ENCODE measurements at places on chromosomes 5 and 9.
A peak's percentile ranks its signal among the peaks of the same experiment; 100 is the strongest.

DNA sequence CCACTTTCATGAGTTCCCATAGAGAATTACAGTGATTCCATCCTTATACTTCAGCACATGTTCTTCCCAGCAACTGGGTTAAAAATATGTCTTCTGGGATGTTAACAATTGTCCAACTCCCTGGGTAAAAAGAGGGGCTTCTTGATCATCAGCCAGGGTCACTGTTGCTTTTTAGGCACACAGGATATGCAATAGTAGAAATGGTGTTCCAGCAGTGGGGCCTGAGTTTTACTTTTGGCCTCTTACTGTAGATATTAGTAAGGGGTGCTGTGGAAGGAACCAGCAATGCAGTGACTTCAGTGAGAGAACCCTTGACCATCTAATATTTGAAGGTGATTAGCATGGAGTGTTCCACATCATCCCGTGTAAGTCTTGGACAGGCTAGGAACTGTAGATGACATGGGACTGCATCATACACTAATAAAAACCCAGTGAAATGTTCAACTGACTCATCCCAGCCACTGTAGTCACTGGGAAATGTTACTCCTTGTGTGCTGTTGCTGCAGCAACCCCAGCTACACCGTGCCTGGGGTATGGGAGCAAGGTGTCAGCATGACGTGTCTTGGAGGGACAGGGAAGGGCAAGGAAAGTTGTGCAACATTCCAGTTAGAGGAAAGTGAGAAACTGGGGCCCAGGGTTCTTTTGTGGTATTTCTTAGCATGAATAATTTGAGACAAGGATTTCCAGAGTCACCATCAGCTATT is 610.9 kb downstream of the RAB3C start:
- no peak for DNase-seq

- DNase-seq = no peak
Measured at GRCh38 chr5:81756016-81756415, 5.1 kb upstream of the SSBP2 start.

DNA sequence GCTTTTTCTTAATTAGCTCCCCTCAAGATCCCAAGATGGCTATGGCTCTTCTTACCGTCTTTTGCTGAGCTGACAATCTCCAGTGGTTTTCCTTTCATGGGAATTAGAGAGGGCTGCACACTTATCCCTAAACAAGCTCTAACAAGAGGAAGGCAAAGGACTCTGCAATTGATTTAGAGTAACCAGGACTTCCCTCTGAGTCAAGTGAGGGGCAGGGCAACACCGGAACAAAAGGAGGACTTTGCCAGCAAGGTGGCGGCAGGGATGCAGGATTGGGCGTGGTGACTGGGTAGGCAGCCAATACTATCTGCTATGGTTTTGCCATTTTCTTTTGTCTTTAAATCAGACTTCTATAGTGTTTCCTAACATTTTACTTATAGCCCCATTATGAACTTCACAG is 9.8 kb downstream of the SLC44A1 start:
- DNase-seq = no peak

DNA sequence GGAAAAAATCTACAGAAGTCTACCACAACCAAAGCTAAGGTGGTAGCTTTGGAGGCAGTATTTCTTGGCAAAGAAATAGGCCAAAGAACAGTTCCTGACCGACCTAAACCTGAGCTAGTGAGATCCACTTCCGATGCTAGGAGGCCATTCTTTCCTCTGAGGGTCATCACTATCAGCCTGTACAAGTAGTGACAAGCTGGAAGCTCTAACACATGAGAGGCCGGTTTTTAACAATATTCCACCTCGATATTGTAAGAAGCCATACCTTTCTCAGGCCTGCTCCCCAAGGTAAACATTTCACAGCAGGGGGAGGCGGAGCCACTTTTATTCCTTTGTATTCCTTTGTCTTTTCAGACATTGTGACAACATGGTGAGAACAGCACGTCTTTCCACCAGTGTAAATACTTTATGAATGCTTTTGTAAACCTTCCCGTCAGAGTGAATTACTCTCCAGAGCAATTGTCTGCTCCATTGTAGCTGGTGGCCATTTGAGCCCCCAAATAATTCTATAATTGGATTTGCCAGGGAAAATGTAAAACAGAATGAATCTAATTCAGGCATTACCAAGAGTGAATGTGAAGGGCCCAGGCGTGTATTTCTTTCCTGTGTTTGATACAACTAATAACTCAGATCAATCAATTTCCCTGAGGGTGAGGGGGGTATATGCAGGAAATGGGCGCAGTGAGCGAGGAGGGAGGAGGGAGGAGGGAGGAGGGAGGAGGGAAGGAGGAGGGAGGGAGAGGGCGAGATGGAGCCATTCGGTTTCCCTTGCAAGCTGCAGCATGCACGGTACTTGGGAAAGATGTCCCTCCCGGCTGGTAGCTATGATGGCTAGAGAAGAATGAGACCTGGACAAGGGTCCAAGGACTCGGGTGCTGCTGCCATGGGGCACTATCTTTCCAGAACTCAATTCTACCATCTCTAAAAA is 166.6 kb downstream of the CDK5RAP2 start:
- no peak for DNase-seq

GRCh38 chr5:10364186-10364689 is 10.7 kb downstream of the MARCHF6 start:
- DNase-seq = no peak

GRCh38 chr9:77881111-77881510 is 150.5 kb downstream of the GNAQ start:
- DNase-seq = no peak

- no peak for DNase-seq
Measured at GRCh38 chr9:88072831-88073375, 65.4 kb downstream of the SPATA31C2 start.

DNA sequence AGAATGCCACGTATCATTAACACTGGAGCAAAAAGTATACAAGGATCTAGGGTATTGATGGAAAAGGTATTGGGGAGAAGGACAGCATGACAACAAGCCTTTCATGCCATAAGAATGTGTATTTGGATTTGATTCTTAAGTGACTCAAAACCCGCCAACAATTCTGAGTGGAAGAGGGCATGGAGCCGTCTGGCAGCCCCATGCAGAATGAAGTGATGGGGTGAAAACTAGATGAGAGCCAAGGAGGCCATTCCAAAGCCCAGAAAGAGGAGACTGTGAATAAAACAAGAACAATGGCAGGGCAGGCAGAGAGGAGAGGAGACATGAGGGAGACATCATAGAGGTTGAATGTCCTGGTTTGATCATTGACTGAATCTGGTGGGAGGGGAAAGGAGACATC is 272.3 kb upstream of the WWC1 start:
- DNase-seq = no peak

- no peak for DNase-seq
Measured at GRCh38 chr9:130919559-130920145, 19.4 kb downstream of the FIBCD1 start.

DNA sequence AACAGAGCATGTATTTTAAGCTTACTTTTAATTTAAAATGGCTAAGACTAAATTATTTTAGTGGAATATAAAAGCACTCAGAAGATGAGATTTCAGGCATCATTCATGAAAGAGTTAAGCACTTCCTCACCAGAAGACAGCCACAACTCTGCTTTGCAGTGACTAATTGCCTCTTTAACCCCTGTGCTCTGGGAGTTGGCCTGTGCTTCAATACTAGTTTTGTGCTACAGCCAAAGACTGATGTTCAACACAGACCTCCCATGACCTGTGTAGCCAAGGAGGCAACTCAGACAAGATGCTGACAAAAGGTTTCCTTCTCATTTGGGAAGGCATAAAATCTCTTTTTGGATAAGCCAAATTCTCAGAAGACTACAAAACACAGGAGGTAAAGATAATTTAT is 353.5 kb downstream of the FBXL17 start:
- DNase-seq = no peak

- DNase-seq = no peak
Measured at GRCh38 chr5:7869474-7870136, 657 bp downstream of the MTRR start.

GRCh38 chr5:107153283-107153682 is 517.5 kb downstream of the EFNA5 start:
- DNase-seq = no peak

DNA sequence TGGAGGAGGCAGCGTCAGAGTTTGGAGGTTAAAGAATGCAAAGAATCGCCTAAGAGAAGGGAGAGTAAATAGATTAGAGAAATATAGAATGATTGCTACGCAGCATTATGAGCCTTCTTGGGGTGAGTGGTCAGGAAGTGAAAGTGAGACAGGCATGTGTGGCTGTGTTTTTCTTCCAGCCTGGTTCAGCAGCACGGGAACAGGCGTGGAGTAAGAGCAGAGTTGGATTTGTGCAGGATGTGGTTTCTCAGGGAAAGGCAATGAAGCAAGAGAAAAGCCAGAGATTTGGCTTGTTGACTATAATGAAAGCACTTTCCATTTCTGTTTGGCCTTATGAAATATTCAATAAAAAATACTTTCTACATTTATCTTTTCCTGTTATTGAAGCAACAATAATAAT is 34.3 kb upstream of the FRMD3 start:
- no peak for DNase-seq

- DNase-seq = no peak
Measured at GRCh38 chr5:76114179-76114851, 31.1 kb downstream of the SV2C start.

GRCh38 chr5:43422143-43422542 is 10.0 kb upstream of the CCL28 start:
- no peak for DNase-seq

- no peak for DNase-seq
Measured at GRCh38 chr5:159263569-159263905, 447 bp downstream of the UBLCP1 start.

GRCh38 chr5:180290568-180291233 is 1.2 kb downstream of the MAPK9 start:
- DNase-seq = no peak

GRCh38 chr9:127961613-127962155 is 19.1 kb downstream of the EEIG1 start:
- DNase-seq = no peak

DNA sequence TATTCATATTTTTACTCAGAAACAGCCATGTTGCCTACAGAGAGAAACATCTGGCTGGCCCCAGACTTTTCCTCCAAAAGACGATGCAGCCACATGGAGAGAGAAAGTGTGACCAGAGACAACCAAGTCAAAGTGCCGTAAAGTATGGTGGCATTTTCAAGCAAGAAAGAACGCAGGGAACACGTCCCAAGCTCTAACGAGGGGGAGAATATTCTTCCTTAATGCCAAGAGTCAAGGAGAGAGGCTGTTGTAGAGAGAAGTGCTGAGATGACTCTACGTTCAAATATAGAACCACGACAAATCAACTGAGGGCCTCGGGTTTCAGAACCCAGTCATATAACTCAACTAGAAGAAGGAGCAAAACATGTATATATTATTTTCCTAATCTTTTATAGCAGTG is 55.9 kb downstream of the FNBP1 start:
- DNase-seq = no peak

DNA sequence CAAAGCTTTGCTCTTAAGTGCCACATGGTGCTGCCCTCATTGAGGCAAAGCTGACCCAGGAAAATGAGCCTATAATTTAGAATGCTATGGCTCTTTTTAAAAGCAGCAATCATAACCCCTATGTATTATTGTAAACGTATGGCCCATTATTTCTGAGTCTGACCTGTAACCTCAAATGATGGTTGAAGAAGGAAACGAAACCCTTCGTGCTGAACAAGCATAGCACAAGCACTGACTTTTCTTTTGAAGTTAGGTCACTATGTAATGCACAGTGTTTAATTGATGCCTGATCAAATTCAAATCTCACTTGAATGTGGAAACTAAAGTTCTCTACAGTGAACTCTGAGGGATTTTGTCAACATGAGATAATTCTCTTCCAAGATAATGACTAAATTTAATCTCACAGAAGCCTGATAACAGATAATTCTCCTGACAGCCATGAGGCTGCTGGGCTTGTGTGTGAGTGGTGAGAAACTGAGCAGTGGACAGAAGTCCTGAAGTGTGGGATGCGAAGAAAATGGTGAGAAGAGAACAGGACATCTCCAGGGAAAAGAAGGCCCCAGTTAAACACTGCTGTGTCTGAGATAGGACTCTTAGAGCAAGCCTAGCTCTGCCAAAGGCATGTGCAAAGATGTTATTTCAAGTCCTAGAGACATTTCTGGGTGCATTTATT is 226.9 kb downstream of the MAN2A1 start:
- no peak for DNase-seq

GRCh38 chr9:133284362-133284761 is 9.4 kb upstream of the ABO start:
- no peak for DNase-seq

GRCh38 chr9:96856363-96857286 is 2.3 kb upstream of the ZNF782 start:
- DNase-seq = peak; percentile 46

- no peak for DNase-seq
Measured at GRCh38 chr5:37720550-37720952, 119.3 kb downstream of the GDNF start.

- DNase-seq = no peak
Measured at GRCh38 chr5:89342106-89342876, 459.3 kb upstream of the MEF2C start.

DNA sequence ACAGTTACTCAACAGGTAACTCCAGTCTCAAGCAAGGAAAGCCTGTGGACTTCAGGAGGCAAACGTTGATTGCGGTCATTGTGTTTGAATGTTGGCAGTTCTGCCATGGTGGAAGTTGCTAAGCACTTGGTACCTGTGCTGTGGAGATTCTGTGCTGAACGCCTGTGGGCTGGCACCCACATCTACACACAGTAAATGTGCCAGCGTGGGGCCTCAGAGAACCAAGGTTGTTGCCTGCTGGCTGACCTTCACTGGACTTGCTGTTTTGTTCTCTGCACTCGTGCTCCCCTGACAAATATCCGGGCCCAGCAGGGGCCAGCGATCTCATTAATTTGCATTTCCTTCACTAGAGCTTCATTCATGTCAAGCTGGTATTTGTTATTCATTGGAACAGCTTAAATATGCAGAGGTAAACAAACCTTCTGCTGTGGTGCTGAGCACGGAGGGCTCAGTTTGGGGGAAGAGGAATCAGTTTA is 141.8 kb downstream of the PRKACG start:
- DNase-seq = no peak

- DNase-seq = no peak
Measured at GRCh38 chr5:73464016-73464745, 15.6 kb upstream of the FOXD1 start.

- no peak for DNase-seq
Measured at GRCh38 chr5:10680876-10681481, 80.1 kb downstream of the DAP start.

GRCh38 chr9:103804077-103804735 is 289.9 kb upstream of the SMC2 start:
- DNase-seq = no peak

- no peak for DNase-seq
Measured at GRCh38 chr5:76180814-76181805, 97.9 kb downstream of the SV2C start.

GRCh38 chr5:132470596-132470995 is 20.0 kb downstream of the IRF1 start:
- DNase-seq = no peak

DNA sequence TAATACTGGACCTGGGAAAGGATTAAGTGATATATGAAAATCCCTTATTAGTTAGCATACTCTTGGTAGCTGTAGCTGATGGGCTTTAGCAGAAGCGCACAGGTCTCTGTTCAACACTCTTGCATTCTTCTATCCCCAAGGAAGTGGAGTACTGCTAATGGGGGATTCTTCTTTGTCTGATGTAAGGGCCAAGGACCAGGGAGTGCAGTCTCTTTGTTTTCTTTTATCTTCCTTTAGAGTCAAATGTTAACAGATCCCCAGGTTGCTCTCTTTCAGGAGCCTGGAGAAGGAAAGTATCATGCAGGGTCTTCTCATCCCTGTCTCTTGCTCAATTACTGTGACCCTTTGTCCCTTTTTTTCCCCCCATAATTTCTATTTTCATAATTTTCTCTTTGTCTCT is 1146.9 kb upstream of the DMAC1 start:
- DNase-seq = no peak

Measured in stimulated activated CD8-positive, alpha-beta memory T cell treated with anti-CD3 and anti-CD28 coated beads, Interleukin-4, amount 100 ng/mL, for 1 hour (primary cell).